Activated CD4-positive, alpha-beta memory T cell treated with anti-CD3 and anti-CD28 coated beads for 36 hours (primary cell): ENCODE measurements at places on chromosomes 12 and 14.

DNA sequence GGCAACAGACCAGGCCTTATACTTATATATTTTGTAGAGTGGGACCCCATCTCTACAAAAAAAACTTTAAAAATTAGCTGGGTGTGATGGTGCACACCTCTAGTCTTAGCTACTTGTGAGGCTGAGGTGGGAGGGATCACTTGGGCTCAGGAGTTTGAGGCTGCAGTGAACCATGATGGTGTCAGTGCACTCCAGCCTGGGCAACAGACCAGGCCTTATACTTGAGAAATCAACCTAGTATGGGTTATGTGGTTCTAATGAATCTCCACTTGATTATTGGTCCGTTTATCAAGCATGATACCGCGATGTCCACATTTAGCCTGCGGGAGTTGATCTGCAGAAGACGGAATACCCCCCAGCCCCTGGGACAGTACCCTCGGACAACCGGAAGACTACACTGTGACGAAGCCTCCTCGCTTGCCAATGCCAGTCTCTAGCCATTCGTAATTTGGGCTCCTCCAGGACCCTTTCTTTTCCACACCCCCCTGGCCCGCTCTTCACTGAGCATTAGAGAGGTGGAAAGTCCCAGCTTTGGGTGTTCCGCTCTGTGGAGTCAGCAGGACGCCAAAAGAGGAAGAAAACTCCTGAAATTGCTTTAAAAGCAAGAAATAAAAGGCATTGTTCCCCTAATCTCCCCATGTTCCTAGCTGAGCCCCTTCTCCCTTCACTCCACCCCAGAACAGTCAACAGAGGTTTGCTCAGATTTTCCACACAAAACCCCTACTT, 19.4 kb downstream of the LTBP2 start:
- no peaks in the 10 kb centered on the region for H3K27me3 ChIP-seq
- no peaks in the 10 kb centered on the region for H3K4me1 ChIP-seq
- DNase-seq = no peak
- no peak overlapping the region for H3K4me3 ChIP-seq
- no peak overlapping the region for H3K27ac ChIP-seq

DNA sequence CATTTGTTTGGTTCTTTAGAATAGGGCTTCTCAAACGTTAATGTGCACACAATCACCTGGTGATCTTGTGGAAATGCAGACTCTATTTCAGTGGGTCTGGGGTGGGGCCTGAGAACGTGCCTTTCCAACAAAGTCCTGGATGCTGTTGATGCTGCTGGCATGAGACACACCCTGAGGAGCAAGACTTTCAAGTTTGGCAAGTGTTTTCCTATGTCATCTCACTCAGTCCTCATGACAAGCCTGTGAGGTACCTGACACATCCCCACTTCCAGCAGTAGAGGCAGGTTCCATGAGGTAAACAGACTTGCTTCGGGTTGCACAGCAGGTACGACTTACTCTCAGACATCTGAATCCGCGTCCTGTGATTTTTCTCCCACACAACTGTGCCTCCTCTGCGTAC, 147.1 kb downstream of the MYRFL start:
- H3K27ac ChIP-seq = no peak overlapping the region
- H3K27me3 ChIP-seq = peaks cover 5% of the 10 kb centered on the region
- H3K4me3 ChIP-seq = no peak overlapping the region
- H3K4me1 ChIP-seq = no peaks in the 10 kb centered on the region
- DNase-seq = no peak

DNA sequence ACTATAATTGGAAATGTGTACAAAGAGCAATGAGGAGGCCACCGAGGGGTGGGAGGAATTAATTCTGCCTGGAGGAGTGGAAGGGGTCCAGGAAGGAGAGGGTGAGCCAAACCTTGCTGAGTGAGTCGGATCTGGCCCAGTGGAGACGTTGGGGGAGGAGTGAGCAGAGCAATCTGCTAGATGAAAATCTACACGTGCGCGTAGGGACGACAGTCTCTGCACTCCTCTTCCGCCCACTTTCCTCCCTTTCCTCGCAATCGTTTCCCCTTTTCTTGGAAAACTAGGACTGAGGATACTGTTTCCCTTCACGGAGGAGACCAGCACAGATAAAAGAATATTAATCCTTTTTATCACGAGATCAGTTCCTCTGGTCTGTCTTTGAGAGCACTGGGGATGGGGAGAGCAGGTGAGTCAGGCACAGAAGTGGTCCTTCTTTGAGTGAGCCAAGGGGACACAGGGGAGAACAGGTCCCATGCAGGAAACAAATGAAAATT, 2.9 kb upstream of the NAB2 start:
- peaks cover 41% of the 10 kb centered on the region for H3K4me1 ChIP-seq
- peak overlapping the region; percentile 98 for H3K27ac ChIP-seq
- peaks cover 14% of the 10 kb centered on the region for H3K36me3 ChIP-seq
- DNase-seq = peak; percentile 61
- no peaks in the 10 kb centered on the region for H3K27me3 ChIP-seq
- H3K4me3 ChIP-seq = peak overlapping the region; percentile 83

DNA sequence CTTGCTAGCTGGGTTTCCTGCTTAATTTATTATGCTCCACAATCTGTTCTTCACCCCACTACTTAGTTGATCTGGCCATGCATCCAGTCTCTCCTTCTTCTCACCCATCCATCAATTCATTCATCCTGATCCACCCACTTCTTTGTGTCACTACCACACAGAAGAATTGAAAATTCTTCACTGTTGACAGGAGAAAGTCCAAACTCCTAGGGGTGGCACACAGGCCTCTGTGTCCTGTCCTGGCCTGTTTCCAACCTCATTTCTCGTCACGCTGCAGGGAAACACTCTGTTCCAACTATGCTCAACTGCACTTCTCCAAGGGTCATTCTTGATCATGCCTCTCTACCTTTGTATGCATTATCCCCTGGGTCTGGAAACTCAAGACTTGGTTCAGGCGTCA, 10.6 kb upstream of the KRT83 start:
- H3K27ac ChIP-seq = no peak overlapping the region
- DNase-seq = no peak
- H3K4me3 ChIP-seq = no peak overlapping the region
- peaks cover 14% of the 10 kb centered on the region for H3K4me1 ChIP-seq
- H3K36me3 ChIP-seq = no peaks in the 10 kb centered on the region

DNA sequence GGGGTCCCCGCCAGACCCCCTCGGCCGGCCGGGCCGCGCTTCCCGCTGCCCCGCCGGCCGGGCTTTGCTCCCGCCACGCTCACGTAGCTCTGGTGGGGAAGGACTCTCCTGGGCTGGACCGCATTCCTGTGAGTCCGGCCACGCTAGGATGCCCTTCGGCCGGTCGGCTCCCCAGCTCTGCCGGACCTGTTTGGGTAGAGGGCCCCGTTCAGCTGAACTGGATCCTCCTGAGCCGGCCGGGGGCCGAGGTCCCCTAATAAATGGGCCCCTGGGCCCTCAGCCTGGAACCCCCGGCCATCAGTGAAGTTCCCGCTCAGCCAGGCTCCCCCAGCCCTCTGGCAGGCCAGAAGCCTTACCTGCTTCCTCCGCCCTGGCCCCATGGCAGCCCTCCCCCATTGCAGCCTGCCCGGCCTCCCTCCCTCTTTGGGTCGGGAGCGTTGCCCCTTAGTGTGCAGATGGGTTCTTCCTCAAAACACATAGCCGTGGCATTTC, 593 bp downstream of the UNC119B start:
- peak overlapping the region; percentile 62 for H3K27ac ChIP-seq
- peak overlapping the region; percentile 84 for H3K4me3 ChIP-seq
- H3K36me3 ChIP-seq = peaks cover 18% of the 10 kb centered on the region

- H3K4me1 ChIP-seq = no peaks in the 10 kb centered on the region
- H3K36me3 ChIP-seq = no peaks in the 10 kb centered on the region
- no peak overlapping the region for H3K27ac ChIP-seq
- H3K27me3 ChIP-seq = peaks cover 8% of the 10 kb centered on the region
- H3K4me3 ChIP-seq = no peak overlapping the region
- no peak for DNase-seq
Measured at GRCh38 chr14:56552615-56553014, 27.0 kb upstream of the TMEM260 start.

GRCh38 chr14:100691395-100692056, 35.2 kb upstream of the DLK1 start:
- no peaks in the 10 kb centered on the region for H3K36me3 ChIP-seq
- no peaks in the 10 kb centered on the region for H3K4me1 ChIP-seq
- no peak for DNase-seq
- H3K27ac ChIP-seq = no peak overlapping the region
- H3K27me3 ChIP-seq = peaks cover 4% of the 10 kb centered on the region
- H3K4me3 ChIP-seq = no peak overlapping the region

DNA sequence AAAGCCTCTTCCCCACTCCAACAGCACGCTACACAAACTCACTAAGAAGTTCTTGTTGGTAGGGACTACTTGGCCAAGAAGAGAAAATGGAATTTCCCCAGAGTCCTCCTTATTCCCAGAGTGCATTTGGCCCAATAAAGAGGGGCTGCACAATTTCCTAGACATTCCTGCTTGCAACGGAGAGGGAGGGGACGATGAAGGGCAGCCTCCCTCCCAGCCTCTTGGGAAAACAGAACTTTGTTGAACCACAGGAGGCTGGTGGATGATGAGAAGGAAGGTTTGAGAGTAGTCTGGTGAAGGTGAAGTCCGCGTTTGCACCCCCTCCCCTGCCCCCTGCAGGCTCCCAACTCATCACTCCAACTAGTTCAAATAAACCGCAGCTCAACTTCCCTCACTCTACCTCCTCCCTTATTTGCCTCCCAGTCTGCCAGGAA, 19.1 kb upstream of the TBX3 start:
- no peaks in the 10 kb centered on the region for H3K36me3 ChIP-seq
- no peak overlapping the region for H3K4me3 ChIP-seq
- peaks cover 37% of the 10 kb centered on the region for H3K27me3 ChIP-seq

DNA sequence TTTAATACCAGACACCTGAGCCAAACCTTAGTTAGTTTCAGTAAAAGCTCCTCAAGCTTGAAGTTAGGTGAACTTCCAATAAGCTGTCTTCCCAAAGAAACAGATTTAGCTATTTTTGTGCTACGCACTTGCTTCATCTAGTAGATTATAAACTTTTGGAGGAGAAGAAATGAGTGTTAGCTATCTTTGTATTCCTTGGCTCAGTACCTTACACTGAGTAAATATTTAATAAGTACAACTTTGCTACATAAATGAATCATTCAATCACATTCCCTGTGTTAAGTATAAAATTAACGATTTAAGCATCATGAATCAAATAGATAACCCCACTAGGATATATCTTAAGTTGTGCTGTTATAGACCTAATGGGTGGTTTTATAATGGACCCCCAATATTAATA, 307.0 kb downstream of the PCNX1 start:
- H3K36me3 ChIP-seq = peaks cover 10% of the 10 kb centered on the region
- H3K27me3 ChIP-seq = peaks cover 1% of the 10 kb centered on the region
- peaks cover 28% of the 10 kb centered on the region for H3K4me1 ChIP-seq
- no peak overlapping the region for H3K27ac ChIP-seq
- DNase-seq = no peak

DNA sequence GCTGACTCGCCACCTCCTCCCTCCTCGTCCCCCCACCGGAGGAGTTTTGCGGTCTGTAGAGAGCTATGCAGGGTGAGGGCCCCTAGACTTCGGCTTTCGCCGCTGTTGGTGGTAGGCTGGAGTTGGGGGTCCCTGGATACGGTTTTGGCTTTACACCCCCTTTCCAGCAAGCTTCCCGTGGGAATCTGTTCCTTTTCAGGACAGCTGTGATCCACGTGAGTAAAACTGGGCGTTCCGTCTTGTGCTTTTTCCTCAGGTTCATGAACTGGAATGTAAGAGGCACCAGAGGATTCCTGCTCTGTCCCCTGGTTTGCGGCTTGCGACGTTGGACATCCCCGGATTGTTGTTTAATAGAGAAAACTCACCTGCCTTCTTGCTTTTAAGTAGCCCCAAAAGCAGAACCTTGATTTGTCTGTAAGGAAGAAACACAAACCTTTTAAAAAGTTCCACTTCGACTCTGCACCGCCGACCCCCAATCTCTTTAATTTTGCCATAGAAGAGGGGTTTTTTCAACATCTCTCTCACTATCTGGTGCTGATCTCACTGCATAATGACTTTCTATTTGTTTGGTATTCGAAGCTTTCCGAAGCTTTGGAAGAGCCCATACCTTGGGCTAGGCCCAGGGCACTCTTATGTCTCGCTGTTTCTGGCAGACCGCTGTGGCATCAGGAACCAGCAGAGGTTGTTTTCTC, 490 bp downstream of the PRORP start:
- H3K36me3 ChIP-seq = peaks cover 20% of the 10 kb centered on the region
- DNase-seq = peak; percentile 28
- peak overlapping the region; percentile 99 for H3K27ac ChIP-seq
- peaks cover 56% of the 10 kb centered on the region for H3K4me1 ChIP-seq

GRCh38 chr14:52266179-52266578, 1.3 kb upstream of the PTGDR start:
- no peak overlapping the region for H3K27ac ChIP-seq
- H3K4me1 ChIP-seq = peaks cover 40% of the 10 kb centered on the region
- no peak for DNase-seq
- no peak overlapping the region for H3K4me3 ChIP-seq
- no peaks in the 10 kb centered on the region for H3K36me3 ChIP-seq

GRCh38 chr12:42236017-42236416, 2.0 kb downstream of the YAF2 start:
- no peaks in the 10 kb centered on the region for H3K27me3 ChIP-seq
- peaks cover 11% of the 10 kb centered on the region for H3K36me3 ChIP-seq
- H3K4me3 ChIP-seq = peak overlapping the region; percentile 50
- no peak for DNase-seq
- H3K27ac ChIP-seq = no peak overlapping the region

GRCh38 chr12:78392918-78393317, 471.7 kb upstream of the SYT1 start:
- no peak for DNase-seq
- H3K27me3 ChIP-seq = no peaks in the 10 kb centered on the region
- no peak overlapping the region for H3K4me3 ChIP-seq
- no peaks in the 10 kb centered on the region for H3K4me1 ChIP-seq
- H3K36me3 ChIP-seq = no peaks in the 10 kb centered on the region
